ENCODE measurements at places on chromosomes 2 and 18. TPM values are rescaled to one million over a fixed set of nuclear protein-coding genes. Genes with fewer than 3 reads are reported as not detected.

The STPG4 gene
- not detected for total RNA-seq

The MOGAT1 gene
- total RNA-seq, result 0.25 TPM

The NIF3L1 gene
- 16.9 TPM for total RNA-seq

The TUBA4B gene
- total RNA-seq, result not detected

The DOCK10 gene
- 2.3 TPM for total RNA-seq

The CYP27A1 gene
- total RNA-seq, result 7.9 TPM

The FOSL2 gene
- 45.7 TPM for total RNA-seq

The GPR75 gene
- total RNA-seq, result 0.50 TPM

The OTOS gene
- total RNA-seq, result not detected

All from left ventricle myocardium superior (tissue), 1 donor.